ENCODE measurements at places on chromosomes 12 and 14.
A peak's percentile ranks its signal among the peaks of the same experiment; 100 is the strongest.

GRCh38 chr14:51507906-51508511 is 143.7 kb upstream of the FRMD6 start:
- H3K27me3 ChIP-seq = no peaks in the 10 kb centered on the region
- no peak overlapping the region for H3K27ac ChIP-seq
- H3K4me3 ChIP-seq = no peak overlapping the region

DNA sequence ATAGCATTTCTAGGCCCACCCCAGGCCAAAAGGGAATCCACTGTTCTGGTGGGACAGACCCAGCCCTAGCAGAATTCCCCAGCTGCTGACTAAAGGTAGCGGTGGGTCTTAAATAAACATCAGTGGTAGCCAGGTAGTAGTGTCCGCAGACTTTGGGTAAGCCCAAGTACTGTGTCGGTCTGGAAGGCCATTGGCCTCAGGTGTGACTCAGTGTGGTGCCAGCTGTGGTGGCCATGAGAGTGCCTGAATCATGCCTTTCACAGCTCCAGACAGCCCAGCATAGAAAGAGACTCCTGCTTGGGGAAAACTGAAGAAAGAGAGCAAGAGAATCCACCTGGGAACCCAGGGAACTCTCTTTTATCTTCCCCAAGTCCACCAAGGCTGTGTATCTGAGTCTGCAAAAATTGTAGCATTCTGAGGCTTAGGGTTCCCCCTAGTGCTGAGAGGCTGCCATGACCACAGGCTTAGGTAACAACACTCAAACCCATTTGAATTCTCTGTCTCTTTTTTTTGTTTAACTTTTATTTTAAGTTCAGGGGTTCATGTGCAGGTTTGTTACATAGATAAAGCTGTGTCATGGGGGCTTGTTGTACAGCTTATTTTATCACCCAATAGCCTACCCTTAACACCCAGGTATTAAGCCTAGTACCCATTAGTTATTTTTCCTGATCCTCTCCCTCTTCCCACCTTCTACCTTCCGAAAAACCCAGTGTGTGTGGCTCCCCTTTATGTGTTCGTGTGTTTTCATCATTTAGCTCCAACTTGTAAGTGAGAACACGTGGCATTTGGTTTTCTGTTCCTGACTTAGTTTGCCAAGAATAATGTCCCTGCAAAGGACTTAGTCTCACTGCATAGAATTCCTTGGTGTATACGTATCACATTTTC is 16.7 kb upstream of the CD163L1 start:
- H3K27ac ChIP-seq = no peak overlapping the region
- DNase-seq = peak; percentile 56
- no peaks in the 10 kb centered on the region for H3K4me1 ChIP-seq

DNA sequence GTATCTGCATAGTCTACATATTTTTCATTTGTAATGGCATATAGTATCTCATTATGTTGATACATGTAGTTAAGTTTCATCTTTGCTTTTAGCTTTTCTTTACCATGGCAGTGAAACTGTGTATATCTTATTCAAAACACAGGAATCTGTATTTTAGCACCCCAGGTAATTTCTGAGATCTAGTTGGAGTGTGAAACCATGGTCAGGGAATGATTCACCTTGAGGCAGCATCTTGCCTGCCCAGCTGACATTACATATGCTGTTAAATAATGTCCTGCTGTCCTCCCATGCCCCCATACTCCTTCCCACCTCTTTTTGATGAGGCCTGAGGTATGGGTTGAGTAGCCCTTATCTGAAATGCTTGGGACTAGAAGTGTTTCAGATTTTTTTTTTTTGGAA is 125.4 kb upstream of the ATF1 start:
- H3K4me1 ChIP-seq = peaks cover 6% of the 10 kb centered on the region
- no peak for DNase-seq
- H3K36me3 ChIP-seq = no peaks in the 10 kb centered on the region
- H3K4me3 ChIP-seq = no peak overlapping the region
- no peaks in the 10 kb centered on the region for H3K27me3 ChIP-seq

GRCh38 chr14:89823743-89824142 is 130.8 kb downstream of the EFCAB11 start:
- H3K4me1 ChIP-seq = no peaks in the 10 kb centered on the region
- H3K36me3 ChIP-seq = no peaks in the 10 kb centered on the region
- H3K4me3 ChIP-seq = no peak overlapping the region
- no peak for DNase-seq
- H3K27me3 ChIP-seq = no peaks in the 10 kb centered on the region
- H3K27ac ChIP-seq = no peak overlapping the region

GRCh38 chr12:68977335-68977734 is 44.4 kb upstream of the CPM start:
- H3K4me3 ChIP-seq = no peak overlapping the region
- H3K36me3 ChIP-seq = no peaks in the 10 kb centered on the region
- H3K4me1 ChIP-seq = peaks cover 14% of the 10 kb centered on the region
- H3K27me3 ChIP-seq = no peaks in the 10 kb centered on the region

DNA sequence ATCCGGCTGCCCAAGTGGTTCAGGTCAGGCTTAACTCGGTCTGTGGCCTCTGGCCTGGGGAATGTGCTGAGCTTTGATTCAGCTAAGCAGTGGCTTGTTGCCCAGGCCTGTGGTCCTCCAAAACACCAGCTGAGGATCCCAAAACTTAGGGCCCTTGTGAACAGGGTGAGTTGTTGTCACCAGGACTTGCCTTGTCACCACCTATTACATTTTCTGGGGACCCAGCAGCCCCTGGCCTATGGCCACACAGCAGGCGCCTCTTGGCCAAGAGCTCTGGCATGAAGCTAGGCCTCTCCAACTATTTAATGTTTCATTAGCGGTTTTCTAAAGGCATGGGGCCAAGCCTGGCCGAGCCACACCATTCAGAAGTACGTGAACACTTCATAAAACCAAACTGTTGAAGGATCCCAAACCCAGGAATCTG is 343.7 kb downstream of the CACNA1C start:
- no peak overlapping the region for H3K27ac ChIP-seq
- DNase-seq = no peak

DNA sequence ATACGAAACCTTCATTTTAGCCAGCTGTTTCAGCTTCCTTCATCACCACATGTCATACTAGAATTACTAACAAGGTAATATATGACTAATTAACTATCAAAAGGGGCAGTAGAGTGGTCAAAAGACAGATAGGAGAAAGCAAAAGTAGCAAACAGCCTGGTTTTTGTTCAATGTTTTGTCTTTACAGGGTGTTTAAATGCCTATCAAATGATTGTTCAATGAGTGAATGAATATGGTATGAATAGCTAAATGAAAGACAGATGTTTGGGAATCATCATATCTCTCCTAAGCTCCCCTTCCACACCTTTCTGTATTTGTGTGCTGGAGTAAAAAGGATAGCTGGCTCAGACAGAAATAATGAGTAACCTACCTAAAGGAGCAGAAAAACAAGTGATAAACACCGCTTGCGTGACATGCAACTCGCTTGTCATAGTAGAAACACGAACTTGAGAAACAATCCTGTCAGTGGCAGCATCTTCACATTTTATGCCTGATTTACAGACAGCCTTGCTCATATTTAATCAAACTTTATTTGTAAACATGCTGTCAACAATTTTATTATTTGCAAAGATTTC is 34.2 kb downstream of the ABCC9 start:
- H3K27me3 ChIP-seq = no peaks in the 10 kb centered on the region
- no peak overlapping the region for H3K27ac ChIP-seq
- H3K4me1 ChIP-seq = no peaks in the 10 kb centered on the region
- H3K36me3 ChIP-seq = no peaks in the 10 kb centered on the region

GRCh38 chr12:62282057-62282774 is 22.0 kb downstream of the USP15 start:
- H3K4me3 ChIP-seq = no peak overlapping the region
- no peaks in the 10 kb centered on the region for H3K4me1 ChIP-seq
- no peak for DNase-seq
- no peaks in the 10 kb centered on the region for H3K36me3 ChIP-seq

- H3K4me1 ChIP-seq = no peaks in the 10 kb centered on the region
- H3K27me3 ChIP-seq = no peaks in the 10 kb centered on the region
- H3K36me3 ChIP-seq = no peaks in the 10 kb centered on the region
- no peak for DNase-seq
- no peak overlapping the region for H3K4me3 ChIP-seq
Observed at GRCh38 chr14:68987653-68988036, 8.5 kb upstream of the ACTN1 start.

- H3K27ac ChIP-seq = no peak overlapping the region
- H3K4me3 ChIP-seq = no peak overlapping the region
- DNase-seq = no peak
- H3K4me1 ChIP-seq = no peaks in the 10 kb centered on the region
- peaks cover 15% of the 10 kb centered on the region for H3K36me3 ChIP-seq
- no peaks in the 10 kb centered on the region for H3K27me3 ChIP-seq
Observed at GRCh38 chr12:123681605-123682004, 10.7 kb downstream of the TCTN2 start.

GRCh38 chr12:108570743-108571608 is 8.6 kb downstream of the ISCU start:
- no peak for DNase-seq
- H3K27ac ChIP-seq = no peak overlapping the region
- H3K4me3 ChIP-seq = no peak overlapping the region
- peaks cover 30% of the 10 kb centered on the region for H3K36me3 ChIP-seq
- H3K27me3 ChIP-seq = no peaks in the 10 kb centered on the region
- no peaks in the 10 kb centered on the region for H3K4me1 ChIP-seq

DNA sequence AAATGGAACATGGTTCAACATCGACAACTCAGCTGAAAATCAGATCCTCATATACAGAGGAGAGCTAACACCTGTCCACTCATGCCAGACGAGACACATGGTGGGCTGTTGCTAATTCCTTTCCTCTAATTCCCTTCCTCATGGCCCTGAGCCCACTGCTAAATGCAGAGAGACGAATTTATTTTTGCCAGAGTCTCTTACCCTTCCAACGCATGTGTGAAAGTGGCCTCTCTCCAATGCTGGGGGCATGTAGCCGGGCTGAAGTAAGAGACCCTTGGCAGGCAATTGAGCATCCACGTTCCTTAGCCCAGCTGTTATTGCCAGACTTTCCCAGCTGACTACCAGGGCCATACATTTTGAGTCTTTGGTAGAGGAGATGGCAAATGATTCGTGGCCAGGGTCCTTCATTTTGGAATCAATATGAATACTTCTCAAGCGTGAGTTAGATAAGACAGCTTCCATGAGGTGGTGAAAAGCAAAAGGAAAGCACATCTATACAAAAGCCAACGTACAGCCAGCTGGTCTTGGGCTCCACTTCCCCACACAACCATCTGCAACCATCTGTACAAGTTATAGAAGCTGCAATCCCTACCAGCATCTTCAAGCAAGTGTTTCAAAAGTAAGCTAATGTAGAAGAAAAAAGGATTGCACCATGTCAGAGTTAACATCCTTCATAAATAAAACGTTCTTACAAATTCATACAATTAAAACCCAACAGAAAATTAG is 28.6 kb downstream of the CORO1C start:
- no peaks in the 10 kb centered on the region for H3K27me3 ChIP-seq
- peaks cover 5% of the 10 kb centered on the region for H3K36me3 ChIP-seq
- no peaks in the 10 kb centered on the region for H3K4me1 ChIP-seq
- DNase-seq = no peak
- no peak overlapping the region for H3K27ac ChIP-seq

GRCh38 chr14:73162251-73162650 is 25.9 kb downstream of the PSEN1 start:
- no peak overlapping the region for H3K27ac ChIP-seq
- no peaks in the 10 kb centered on the region for H3K4me1 ChIP-seq
- H3K4me3 ChIP-seq = no peak overlapping the region
- DNase-seq = no peak

GRCh38 chr12:570921-571794 is 92.1 kb downstream of the NINJ2 start:
- H3K4me1 ChIP-seq = no peaks in the 10 kb centered on the region
- no peaks in the 10 kb centered on the region for H3K27me3 ChIP-seq
- H3K27ac ChIP-seq = peak overlapping the region; percentile 76
- no peak overlapping the region for H3K4me3 ChIP-seq
- H3K36me3 ChIP-seq = no peaks in the 10 kb centered on the region

DNA sequence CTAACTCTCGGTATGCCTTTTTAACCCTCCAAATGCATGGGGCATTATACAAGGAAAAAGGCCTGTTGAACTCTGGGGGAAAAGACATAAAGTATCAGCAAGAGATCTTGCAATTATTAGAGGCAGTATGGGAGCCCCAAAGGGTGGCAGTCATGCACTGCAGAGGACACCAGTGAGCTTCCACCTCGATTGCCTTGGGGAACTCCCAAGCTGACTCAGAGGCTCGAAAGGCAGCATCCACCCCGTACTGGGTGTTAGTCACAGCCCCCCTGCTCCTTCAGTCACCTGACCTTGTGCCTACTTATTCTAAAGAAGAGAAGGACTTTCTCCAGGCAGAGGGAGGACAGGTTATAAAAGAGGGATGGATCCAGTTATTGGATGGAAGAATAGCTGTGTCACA is 781.4 kb upstream of the TMEM132C start:
- H3K36me3 ChIP-seq = no peaks in the 10 kb centered on the region
- no peaks in the 10 kb centered on the region for H3K4me1 ChIP-seq
- no peaks in the 10 kb centered on the region for H3K27me3 ChIP-seq
- H3K27ac ChIP-seq = no peak overlapping the region

GRCh38 chr12:109946505-109946904 is 46.4 kb downstream of the TCHP start:
- no peaks in the 10 kb centered on the region for H3K27me3 ChIP-seq
- DNase-seq = peak; percentile 65
- H3K4me1 ChIP-seq = peaks cover 4% of the 10 kb centered on the region
- no peak overlapping the region for H3K4me3 ChIP-seq
- peaks cover 1% of the 10 kb centered on the region for H3K36me3 ChIP-seq
- peak overlapping the region; percentile 66 for H3K27ac ChIP-seq

- H3K27ac ChIP-seq = no peak overlapping the region
- H3K27me3 ChIP-seq = peaks cover 3% of the 10 kb centered on the region
- peaks cover 3% of the 10 kb centered on the region for H3K4me1 ChIP-seq
- DNase-seq = no peak
Observed at GRCh38 chr12:52692254-52692653, 11.1 kb downstream of the KRT77 start.

DNA sequence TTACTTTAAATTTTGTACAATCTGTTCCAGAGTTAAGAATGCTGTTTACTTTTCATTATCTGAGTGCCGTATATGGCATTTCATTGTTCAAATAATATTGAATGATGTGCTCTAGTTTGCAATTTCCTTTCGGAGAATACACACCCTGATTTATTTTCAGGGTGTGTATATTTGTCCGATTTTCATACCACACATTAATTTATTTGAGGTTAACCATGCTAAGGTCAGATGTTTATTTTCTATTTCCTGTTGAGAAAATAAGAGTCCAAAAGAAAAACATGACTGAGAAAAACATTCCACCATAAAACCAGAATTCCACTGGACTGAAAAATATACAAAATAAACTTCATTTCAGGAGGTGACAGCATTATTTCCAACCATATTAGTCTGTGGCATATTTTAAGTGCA is 64.2 kb upstream of the OVCH1 start:
- H3K27ac ChIP-seq = peak overlapping the region; percentile 68
- DNase-seq = peak; percentile 74
- H3K4me1 ChIP-seq = peaks cover 2% of the 10 kb centered on the region
- no peak overlapping the region for H3K4me3 ChIP-seq
- H3K36me3 ChIP-seq = no peaks in the 10 kb centered on the region

- H3K36me3 ChIP-seq = no peaks in the 10 kb centered on the region
- H3K4me1 ChIP-seq = no peaks in the 10 kb centered on the region
- H3K4me3 ChIP-seq = no peak overlapping the region
- H3K27ac ChIP-seq = no peak overlapping the region
- H3K27me3 ChIP-seq = no peaks in the 10 kb centered on the region
Observed at GRCh38 chr12:122726080-122726558, 4.5 kb downstream of the HCAR1 start.

Data from kidney (tissue), 22 donors.